A549 treated with CORT108297 at 1 μM for 4 hours (cell line): ENCODE measurements at places on chromosomes 3 and 15. TPM values are rescaled to one million over a fixed set of nuclear protein-coding genes. Genes with fewer than 3 reads are reported as not detected.

The COL6A5 gene
- total RNA-seq = not detected in 5 replicates

The FMN1 gene
- total RNA-seq = 0.21 to 0.33 TPM (median 0.25 TPM) in 5 replicates

The CPN2 gene
- total RNA-seq = not detected in 5 replicates

The DYNC1LI1 gene
- total RNA-seq = 35.5 to 45.2 TPM (median 38.4 TPM) in 5 replicates

The FETUB gene
- 0.10 to 0.25 TPM (median 0.16 TPM) in 4 of 5 replicates, not detected in the other for total RNA-seq

The GPR156 gene
- total RNA-seq = 0.25 to 0.54 TPM (median 0.46 TPM) in 5 replicates

The PCCB gene
- total RNA-seq = 26.1 to 30.4 TPM (median 28.7 TPM) in 5 replicates

The CDHR4 gene
- 0.12 to 0.65 TPM (median 0.43 TPM) in 5 replicates for total RNA-seq

The ARHGAP11A gene
- 46.2 to 85.1 TPM (median 66.9 TPM) in 5 replicates for total RNA-seq
